ENCODE measurements at places on chromosomes 7 and 10.

DNA sequence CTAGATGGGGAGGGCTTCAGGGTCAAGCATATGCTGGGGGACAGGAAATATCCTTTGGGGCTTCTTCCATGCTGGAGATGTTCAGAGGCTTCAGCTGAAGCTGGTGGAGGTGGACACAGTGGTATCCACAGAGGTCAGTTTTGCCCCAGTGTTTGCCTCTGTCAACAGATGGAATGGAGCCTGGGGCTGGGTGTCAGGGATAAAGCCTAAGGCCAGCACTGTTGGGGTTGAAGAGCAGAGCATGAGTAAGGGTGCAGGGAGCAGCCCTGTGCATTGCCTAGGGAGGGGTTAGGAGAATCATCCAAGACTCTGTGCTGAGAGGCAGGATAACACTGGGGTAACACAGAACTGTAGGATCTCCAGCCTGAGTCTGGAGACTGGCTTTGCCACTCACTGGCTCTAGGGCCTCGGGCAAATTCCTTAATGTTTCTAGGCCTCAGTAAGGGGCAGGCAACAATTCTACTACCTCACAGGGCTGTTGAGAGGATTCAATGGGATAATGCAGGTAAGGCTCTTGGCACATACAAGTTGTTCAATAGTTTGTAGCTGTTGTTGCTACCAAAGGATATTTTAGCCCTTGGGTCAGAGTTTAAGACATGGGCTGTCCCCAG, 21.8 kb upstream of the MYL7 start:
- DNase-seq: no peak

- no peak for DNase-seq
These were observed 98.0 kb downstream of the JCAD start for GRCh38 chr10:29961351-29961750.

- DNase-seq: no peak
These were observed 733.4 kb downstream of the MAGI2 start for GRCh38 chr7:78720066-78720465.

DNA sequence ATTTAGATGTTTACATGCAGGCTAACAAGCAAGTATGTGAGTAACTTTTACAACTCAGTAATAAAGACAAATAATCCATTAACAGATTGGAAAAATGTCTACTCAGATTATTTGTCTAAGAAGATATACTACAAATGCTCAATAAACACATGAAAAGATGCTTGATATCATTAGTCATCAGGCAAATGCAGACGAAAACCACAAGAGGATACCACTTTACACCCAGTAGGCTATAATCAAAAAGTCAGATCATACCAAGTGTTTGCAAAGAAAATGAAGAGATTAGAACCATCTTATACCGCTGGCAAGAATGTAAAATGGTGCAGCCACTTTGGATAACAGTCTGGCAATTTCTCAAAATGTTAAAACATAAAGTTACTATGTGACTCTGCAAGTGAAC, 84.1 kb downstream of the MALSU1 start:
- DNase-seq: peak; percentile 16

DNA sequence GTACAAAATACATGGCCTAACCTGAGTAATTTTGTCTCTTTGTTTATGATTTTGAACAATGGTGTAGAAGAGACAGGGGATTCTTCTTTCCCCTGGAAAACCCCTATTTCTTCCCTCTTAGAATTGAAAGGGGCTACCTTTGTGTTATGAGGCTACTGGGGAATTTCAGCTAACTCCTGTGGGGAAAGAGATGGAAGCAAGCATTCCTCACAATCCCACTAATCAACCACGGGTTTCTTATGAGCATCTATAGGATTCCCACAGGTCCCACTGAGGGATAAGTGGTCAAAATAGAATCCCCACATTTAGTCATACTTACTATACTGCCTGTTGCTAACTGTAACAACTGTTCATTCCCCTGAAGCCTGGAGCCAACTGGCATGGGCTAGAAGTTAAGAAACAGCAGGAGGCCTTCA, 32.2 kb upstream of the ITGB8 start:
- no peak for DNase-seq

Data from HT-29 (cell line).